Hematopoietic multipotent progenitor cell treated with erythropoietin and hydrocortisone succinate and interleukin-3 and kit ligand, for 6 days (in vitro differentiated cells): ENCODE measurements at places on chromosomes 5 and 9.

GRCh38 chr9:99173570-99174504 lies 47.9 kb downstream of the ALG2 start:
- no peak for DNase-seq

DNA sequence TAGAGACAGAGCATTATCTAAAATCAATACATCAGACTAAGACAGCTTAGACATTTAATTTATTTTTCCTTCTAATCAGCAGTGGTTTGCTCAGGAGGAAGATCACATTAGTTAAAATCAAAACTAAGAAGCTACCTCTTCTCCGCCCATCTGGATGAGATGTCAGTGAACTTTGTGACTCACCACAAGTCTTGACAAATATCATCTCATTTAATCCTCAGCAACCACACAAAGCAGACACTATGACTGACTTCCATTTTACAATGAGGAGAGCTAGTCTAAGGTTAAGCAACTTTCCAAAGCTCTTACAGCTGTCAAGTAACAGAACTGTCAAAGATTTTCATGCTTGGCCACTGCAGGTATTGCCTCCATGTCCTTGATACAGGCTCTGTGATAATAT lies 289.5 kb downstream of the DEPDC1B start:
- DNase-seq = peak; percentile 2

- peak; percentile 2 for DNase-seq
Observed at GRCh38 chr5:129903466-129904101, 681 bp upstream of the CHSY3 start.

GRCh38 chr5:172725785-172726184 lies 45.2 kb downstream of the DUSP1 start:
- no peak for DNase-seq

DNA sequence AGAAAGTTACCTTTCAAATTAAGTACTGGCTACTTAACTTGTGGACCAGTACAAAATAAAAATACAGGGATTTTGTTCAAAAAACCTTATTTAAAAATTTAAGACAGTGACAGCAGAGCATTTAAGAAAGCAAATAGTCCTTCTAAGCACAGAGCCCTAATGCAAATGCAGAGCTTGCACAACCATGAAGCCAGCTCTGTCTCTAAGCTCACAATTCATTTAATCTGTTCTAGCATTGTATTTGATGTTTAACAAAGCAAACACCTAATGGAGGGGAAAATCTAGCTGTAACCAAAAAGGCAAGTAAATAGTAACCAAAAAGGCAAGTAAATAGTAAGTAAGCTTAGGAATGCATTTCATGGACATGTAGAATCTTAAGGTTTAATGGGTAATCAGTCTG lies 138.7 kb upstream of the GHR start:
- no peak for DNase-seq

GRCh38 chr5:93593476-93594131 lies 10.6 kb downstream of the NR2F1 start:
- no peak for DNase-seq

GRCh38 chr9:34501889-34502425 lies 20.8 kb downstream of the ENHO start:
- DNase-seq = no peak

- DNase-seq = no peak
Observed at GRCh38 chr9:4509590-4509984, 19.3 kb downstream of the SLC1A1 start.

DNA sequence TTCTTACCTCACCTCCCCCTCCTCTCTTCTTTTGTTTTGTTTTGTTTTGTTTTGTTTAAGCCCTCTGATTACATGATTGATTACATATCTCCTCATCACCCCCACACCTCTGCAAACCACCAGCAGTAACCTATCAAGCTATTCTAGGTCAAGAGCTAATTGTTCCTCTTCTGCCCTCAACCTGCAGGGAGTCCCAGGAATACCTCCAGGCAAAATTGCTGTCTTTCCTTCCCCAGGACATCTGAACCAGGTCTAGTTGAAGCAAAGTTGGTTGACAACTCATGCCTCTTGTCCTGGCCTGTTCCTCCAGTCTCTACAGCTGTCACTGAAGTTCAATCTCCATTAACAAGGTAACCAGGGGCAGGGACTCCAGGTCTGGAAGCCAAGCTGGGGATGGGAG lies 80.0 kb upstream of the PTGER4 start:
- DNase-seq = no peak

DNA sequence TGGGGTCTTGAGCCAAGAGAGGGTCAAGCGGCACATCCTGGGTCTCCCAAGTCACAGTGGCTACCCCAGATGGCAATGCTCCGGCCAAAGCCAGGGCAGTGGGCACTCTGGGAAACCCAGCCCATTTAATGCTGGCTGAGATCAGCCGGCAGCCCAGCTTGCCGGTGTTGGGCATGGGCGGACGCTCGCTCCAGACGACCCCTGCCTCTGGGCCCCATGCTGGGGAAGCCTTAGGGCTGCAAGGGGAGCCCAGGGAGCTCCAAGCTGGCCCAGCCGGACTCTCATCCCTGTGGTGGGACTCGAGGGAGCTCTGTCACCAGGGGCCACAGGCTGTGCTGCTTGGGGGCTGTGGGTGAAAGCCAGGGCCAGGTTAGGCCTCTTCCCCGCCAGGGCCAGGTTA lies 5.9 kb upstream of the CARD9 start:
- DNase-seq = no peak

- no peak for DNase-seq
Observed at GRCh38 chr9:137765536-137765935, 112.0 kb upstream of the CACNA1B start.

GRCh38 chr9:22142671-22143070 lies 133.6 kb upstream of the CDKN2B start:
- DNase-seq = no peak

DNA sequence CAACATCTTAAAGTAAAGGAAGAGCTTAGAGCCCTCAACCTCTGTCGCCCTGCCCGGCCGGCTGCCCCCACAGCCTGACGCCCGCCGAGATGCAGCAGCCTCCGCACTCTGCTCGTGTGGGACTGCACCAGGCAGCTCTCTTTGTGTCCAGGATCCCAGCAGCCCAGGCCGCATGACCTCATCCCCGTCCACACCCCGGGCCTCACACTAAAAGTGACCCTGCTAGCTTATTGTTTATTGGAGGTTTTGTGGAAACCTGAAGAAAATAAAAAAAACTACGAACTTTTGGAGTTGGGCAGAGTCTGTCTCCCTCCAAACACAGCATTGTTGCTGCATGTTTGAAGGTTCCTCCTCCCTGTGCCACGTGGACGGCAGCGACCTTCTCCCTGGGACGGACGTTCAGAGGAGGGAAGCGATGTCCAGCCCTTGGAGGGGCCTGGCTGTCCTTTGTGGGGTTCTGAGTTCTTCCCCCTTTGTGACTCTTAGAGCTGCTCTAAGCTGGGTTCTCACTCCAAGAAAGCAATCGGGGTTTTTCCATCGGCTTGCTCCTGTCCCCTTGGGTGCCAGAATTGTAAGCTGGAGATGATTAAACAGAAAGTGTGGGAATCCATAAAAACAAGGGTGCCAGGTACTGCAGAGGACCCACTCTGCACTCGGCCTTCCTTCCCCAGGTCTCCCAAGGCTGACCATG lies 103.5 kb upstream of the COL5A1 start:
- DNase-seq = no peak
